ENCODE measurements at places on chromosomes 5 and 9.

- no peak for DNase-seq
These were observed 155.9 kb downstream of the ERCC6L2 start for GRCh38 chr9:96031366-96031824.

DNA sequence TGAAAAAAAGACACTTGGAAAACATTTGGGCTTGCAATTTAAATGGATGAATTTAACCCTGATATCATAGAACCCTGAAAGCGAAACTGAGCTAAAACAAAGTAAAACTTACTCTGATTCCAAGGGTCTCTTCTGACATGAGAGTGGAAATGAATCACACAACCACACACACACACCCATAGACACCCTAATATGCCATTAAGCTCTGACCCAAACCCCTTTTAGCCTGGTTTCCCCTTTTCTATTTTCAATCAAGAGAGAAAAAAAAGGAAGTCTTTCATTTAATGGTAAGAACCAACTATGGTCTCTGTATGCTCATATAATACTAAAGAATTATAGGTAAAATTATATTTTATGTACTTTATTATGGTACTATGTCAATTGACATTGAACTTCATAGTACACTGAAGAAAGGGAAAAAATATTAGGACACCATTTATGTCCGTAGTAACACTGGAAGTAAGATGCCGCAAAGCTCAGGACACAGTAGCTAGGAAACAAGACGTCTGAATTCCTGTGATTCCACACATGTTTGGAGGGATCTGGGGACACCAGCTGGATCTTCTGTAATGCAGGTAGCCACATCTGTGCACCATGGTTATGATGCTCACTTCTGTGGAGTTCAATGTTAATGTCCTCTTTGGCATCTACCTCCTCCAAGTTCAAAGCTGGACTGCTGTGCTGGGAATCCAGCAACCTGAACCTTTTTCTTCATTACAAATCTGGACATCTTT lies 95.8 kb downstream of the PCSK1 start:
- DNase-seq = no peak

- DNase-seq = no peak
These were observed 2.9 kb upstream of the CCDC192 start for GRCh38 chr5:127700237-127700766.

- no peak for DNase-seq
These were observed 694.5 kb downstream of the TLE1 start for GRCh38 chr9:80994892-80995291.

- no peak for DNase-seq
These were observed 49.7 kb downstream of the PDZD2 start for GRCh38 chr5:31688515-31689092.

GRCh38 chr9:83284746-83285145 lies 221.8 kb upstream of the RASEF start:
- DNase-seq = no peak

GRCh38 chr9:114588651-114589526 lies 1.3 kb downstream of the ATP6V1G1 start:
- no peak for DNase-seq

- DNase-seq = peak; percentile 36
These were observed 261.8 kb downstream of the CTNND2 start for GRCh38 chr5:11642438-11642837.

DNA sequence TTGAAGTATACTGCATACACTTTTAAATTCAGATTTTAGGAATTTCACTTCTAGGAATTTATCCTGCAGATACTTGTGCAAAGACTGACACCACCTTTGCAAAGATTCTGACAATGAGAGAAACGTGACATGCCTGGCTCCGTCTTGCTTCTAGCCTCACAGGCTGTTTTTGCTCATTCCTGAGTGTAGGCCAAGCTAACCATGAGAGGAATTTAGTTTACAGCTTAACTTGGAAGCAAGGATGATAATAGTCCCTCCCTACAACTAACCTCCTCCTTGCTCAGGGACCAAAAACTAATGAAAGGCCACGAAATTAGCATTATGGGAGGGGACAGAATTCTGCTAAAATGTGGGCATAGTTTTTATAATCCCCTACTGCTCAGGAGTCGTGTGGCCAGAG lies 31.1 kb downstream of the C5orf22 start:
- no peak for DNase-seq

DNA sequence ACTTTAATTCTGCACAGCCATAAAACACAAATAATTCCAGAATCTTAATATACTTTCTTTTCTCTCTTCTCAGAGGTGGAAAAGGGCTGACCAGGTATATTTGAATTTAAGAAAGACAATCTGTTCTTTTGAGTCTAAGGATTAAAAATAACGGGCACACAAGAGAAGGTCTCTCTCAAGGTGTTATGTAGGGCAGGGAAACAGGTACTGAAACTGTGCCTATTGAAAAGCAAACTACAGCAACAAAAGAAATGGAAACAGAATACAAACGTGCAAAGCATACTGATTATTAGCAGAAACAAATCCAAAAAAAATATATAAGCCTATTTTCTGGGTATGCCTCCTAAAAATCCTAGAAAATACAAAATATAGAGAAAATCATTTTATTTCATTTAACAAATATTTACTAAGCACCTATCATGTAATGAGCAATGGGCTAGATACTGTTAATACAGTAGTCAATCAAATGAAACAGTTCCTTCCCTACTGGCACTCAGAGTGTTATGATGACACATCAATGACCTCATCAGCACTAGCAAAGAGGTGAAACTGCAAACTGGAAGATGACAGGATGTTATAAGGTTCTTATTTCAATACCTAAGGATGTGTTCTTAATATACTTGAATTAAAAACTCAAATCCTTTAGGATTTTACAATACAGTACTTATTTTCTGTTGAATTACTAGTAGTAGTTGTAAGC lies 87.7 kb downstream of the AUH start:
- DNase-seq = no peak

GRCh38 chr9:88980740-88981203 lies 10.5 kb upstream of the S1PR3 start:
- DNase-seq = no peak

- no peak for DNase-seq
These were observed 351.2 kb upstream of the C9orf72 start for GRCh38 chr9:27924502-27924901.

- DNase-seq = no peak
These were observed 78.0 kb downstream of the AMBP start for GRCh38 chr9:114000063-114000454.

- no peak for DNase-seq
These were observed 274.2 kb upstream of the TARS1 start for GRCh38 chr5:33166522-33166921.

DNA sequence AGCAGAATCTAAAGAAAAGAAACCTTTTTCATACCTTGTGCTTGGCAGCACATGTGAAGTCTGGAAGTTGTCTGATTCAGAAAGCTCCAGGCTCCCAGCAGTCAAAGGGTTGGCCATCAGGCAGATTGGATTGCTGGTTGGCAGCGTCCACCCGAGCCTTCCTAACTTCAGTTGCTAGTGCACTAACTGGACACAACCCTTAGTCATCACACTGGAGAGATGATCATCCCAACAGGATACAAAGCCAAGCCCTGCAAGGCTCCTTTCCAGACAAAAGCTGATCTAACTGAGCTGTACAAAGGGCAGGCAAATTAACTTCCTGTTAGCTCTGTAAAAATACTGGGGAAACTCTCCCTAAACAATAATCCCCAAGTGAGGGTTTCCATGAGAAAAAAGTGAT lies 185.6 kb downstream of the SNX18 start:
- peak; percentile 22 for DNase-seq

GRCh38 chr9:131640438-131641137 lies 95.3 kb downstream of the PRRT1B start:
- DNase-seq = no peak

DNA sequence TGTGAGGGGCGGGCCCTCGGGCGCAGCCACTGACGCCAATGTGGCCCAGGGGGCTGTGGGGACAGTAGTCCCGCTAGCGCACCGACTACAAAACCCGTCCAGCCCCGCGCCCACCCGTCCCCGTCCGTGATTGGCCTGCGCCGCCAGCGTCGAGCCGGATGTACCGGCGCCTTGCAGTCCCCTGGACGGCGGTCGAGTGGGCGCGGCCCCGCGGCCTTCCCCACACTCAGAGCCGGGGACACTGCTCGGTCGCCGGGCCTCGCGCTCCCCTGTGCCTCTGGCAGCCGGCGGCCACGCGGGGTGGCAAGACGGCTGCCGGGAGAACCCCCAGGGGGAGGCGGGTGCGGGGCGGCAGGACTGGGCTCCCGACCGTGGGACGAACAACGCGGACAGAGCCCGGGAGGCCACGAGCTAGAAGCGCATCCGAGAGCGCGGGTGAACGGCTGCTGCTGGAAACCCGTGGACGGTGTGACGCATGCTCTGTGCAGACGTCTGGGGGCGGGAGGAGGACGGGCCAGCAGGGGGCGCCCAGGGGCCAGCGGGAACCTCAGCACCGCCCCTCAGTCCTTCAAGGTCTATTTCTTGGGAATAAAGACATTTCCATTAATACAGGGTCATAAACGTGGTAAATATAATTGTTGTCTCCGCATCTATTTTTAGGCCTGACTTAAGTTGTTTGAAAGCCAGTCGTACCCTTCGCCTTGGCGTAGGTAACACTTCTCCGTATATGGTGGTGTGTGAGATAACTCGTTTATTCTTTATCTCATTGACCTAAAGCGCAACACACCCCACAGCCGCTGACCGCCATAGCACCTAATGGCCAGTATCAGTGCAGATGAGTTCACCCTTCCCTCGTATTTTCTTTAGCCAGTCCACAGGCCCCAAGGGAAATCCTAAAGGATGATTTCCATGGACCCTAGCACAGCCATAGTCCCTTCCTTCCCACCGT lies 629 bp upstream of the BICD2 start:
- peak; percentile 99 for DNase-seq

GRCh38 chr5:177458912-177459350 lies 12.3 kb downstream of the PRR7 start:
- DNase-seq = peak; percentile 92

DNA sequence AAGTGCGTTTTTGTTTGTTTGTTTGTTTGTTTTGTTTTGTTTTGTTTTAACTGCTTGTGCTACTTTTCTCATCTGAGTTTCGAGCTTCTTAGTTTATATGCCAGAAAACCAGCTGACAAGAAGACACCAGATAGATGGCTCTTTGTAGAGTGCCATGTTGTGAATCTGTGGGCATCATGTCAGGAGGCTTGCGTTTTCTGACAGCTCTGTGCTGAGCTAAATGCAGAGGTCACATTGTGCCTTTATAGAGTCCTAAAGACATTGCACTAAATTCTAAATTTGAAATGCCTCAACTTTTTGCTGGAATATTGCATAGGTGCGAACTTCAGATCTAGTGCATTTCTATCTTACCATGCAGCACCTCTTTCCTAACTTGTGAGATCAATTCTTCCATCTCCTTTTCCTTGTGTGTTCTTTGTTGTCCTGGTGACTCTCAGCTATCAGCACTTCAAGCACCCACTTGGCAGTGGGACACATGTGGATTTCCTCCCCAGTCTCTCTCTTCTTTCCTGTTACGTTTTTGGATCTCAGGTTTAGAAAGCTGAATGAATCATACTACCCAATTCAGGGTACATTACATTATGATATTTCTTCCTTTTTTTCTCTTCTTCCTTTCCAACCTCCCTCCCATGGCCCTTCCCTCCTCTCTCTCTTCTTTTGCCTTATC lies 379.0 kb upstream of the RPS23 start:
- DNase-seq = no peak

- no peak for DNase-seq
These were observed 1208.2 kb upstream of the C9orf72 start for GRCh38 chr9:28781481-28781880.

GRCh38 chr5:1917830-1918487 lies 35.2 kb upstream of the IRX4 start:
- no peak for DNase-seq

DNA sequence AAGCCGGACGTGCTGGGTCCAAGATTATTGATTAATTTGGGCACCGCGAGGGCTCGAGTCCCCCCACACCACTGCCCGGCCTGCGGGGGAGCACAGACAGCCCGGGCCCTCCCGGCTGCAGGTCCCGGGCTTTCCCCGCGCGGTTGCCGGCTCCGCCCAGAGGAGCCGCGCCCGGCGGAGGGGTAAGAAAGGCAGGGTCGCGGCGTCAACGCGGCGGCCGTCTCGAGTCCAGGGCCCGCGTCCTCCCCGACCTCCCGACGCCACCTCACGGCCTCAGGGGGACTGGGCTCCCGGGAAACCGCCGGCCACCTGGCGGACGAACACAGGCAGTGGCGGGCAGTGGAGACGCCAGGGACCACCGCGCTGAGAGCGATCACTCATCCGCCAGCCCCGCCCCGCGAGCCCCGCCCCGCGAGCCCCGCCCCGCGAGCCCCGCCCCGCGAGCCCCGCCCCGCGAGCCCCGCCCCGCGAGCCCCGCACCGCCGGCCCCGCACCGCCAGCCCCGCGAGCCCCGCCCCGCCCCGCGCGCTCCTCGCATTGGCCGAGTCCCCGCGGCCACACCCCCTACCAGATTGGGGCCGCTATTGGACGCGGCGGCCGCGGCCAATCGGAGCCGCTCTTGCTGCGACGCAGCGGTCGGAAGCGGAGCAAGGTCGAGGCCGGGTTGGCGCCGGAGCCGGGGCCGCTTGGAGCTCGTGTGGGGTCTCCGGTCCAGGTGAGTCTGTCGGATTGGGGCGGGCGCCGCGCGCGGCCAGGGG lies at the start of gene MRPL41:
MRPL41 (plus strand) TSS at position 616 of the 758 bp plus-strand sequence. CDS start 203 bp downstream, outside the sequence.
- DNase-seq = peak; percentile 86

DNA sequence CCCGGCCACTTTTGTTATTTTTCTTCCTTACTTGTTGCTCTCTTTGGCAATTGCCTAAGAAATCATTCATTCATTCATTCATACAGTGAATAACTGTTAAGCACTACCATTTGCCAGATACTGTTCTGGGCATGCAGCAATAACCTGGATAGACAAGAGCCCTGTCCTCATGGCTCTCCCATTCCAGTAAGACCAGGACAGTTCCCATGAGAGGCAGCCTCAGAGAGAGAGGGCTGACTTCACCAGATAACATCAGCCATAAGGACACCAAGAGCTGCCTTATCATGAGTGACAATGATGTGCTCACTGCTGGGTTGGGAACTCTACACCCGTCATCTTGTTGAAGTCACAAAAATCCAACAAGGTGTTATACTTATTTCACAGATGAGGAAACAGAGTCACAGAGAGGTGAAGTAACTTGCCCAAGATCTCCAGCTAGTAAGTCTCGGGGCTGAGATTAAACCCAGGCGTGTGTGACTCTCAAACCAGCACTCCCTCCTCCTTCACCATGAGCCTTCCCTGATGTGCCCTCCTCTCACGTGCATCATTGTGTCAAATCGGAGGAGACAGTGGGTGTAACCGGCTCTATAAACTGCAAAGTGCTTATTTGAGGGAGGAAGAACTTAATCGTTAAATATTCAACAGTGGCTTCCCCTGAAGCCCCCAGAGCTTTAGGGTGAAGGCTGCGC lies 61.1 kb upstream of the TBC1D2 start:
- DNase-seq = no peak

- DNase-seq = no peak
These were observed 497.1 kb downstream of the NFIB start for GRCh38 chr9:13816837-13817236.

- DNase-seq = no peak
These were observed 169.6 kb upstream of the SMIM23 start for GRCh38 chr5:171615705-171616640.

DNA sequence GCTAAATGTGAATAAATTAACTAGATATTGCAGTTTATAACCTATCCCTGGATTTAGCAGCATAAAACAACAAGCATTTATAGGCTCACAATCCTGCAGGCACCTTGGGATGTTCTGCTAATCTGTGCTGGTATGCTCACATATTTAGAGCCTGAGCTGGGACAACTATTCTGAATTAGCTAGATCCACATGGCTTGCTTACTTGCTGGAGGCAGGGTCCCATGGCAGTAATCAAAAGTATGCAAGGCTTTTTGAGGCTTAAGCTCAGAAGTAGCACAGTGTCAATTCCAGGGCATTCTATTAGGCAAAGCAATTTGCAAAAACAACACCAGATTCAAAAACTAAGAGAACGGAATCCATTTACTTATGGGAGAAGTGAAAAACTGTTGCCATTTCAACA lies 745.0 kb upstream of the ACO1 start:
- no peak for DNase-seq
